ENCODE measurements at places on chromosomes 3 and 15.
A peak's percentile ranks its signal among the peaks of the same experiment; 100 is the strongest.

- peak; percentile 73 for DNase-seq
These were observed 7.2 kb upstream of the SCAMP5 start for GRCh38 chr15:74988007-74988800.

DNA sequence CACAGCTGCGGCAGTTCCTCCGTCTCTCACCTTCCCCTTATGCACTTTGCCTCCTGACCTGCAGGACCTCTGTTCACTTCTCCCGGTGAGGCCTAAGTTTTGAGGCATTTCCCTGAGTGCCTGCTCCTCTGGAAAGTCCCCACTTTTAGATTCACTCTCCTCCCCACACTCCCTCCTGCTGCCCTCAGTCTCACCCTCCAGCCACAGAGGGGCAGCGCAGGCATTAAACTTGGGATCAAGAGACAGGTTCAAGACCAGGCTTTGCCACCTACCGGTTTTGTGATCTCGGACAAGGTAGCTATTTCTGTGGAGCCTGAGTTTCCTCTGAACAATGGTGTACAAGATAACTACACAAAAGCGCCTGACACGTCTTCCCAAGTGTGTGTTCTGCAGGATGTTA lies 19.4 kb downstream of the SLC6A11 start:
- DNase-seq, result no peak

DNA sequence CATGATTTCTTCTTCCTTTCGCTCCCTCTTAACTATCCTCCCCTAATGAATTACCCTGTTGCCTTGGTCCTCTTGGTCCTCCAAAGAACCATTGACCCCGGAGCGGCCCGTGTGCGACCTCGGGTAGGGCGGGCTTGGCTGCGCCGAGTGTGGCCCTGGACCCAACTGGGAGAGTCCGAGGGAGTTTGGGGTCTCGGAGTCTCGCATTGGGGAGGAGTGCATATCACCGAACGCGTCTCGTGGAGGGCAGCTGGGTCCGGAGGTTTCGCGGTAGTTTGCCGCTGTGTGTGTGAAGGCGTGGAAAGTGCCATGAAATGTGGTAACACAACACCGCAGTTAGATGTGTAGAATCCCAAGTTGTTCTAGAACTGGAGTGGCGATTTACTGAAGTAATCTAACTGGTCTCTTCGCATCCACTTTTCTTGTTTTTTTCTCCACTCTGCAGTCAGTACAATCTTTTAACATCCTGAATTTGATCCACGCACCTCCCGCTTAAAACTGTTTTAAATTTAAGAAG lies 363 bp downstream of the GTF2E1 start:
- no peak for DNase-seq

- DNase-seq, result no peak
These were observed 35.1 kb upstream of the SCN5A start for GRCh38 chr3:38684546-38684945.

- DNase-seq, result no peak
These were observed 50.8 kb downstream of the LYSMD4 start for GRCh38 chr15:99682455-99682854.

GRCh38 chr3:48957006-48957705 lies 32.9 kb upstream of the P4HTM start:
- no peak for DNase-seq

DNA sequence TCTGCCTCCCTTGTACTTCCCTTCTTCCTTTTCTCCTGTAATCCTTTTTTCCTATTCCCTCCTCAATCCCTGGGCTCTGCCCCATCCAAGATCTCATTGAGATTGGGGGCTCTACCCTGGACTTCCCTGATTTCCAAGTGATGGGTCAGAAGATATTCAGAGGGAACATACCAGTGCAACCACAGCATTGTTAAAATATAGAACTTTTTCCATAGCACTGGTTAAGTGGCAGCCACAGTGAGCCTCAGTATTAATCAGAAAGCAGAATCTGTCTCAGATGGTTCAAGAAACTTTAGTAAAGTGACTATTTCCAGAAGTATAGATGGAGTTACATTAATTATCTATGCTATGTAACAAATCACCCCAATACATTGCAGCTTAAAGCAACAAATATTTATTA lies 18.7 kb upstream of the SCN10A start:
- DNase-seq, result no peak

DNA sequence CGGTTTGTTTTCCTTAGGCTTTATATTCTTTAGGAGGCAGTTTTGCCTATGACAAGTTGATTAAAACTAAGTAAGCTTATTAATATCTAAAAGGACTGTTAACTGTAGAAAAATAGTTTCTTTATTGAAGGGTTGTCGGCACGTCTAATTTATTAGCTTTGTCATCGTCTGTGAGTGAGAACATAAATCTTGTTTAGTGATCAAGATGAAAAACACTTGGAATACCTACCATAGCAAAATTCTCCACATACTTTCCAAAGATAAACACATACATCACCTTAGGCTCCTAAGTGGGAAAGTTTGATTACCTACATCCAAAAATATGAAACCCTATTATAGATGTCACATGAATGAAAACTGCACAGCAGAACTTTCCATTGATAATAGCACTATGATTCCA lies 139.1 kb upstream of the BNIP2 start:
- DNase-seq, result no peak

- no peak for DNase-seq
These were observed 410.1 kb downstream of the RAP2B start for GRCh38 chr3:153572165-153572564.

DNA sequence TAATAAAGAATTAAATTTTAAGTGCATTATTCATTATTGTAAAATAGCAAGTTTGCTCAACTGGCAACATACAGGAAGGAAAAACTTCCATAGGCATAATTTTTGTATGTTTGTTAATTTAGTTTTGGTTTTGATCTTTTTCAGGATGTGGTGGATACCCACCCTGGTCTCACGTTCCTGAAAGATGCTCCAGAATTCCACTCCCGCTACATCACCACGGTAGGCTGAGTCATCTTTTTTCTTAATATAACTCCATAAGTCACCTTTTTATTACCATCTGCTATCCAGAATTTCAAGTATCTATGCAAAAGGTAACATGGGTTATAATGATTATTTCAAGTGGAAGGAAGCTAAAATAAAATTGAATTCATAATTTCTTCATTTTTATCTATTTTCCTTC lies 104.8 kb downstream of the PPP2R3A start:
- DNase-seq, result no peak

DNA sequence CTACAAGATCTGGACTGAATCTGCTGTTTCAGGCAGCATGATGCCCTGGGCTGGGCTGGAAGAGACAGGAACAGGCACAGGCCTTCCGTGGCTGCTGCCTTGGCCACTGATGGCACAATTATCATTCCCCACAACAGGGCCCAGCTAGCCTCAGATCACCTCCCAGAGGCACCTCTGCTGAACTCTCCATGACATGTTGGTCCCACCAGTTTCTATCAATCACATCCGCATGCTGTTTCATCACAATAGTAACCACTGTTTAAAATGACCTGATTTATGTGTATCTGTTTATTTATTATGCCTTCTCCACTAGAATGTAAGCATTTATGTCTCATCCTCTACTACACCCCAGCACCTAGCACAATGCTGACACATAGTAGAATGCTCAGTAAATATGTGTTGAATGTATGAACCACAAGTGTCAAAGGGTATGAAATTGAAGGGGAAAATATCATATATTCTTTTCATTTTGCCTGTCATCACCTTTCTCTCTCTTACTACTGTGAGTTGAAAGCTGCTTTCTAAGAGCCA lies 32.7 kb upstream of the ZBTB38 start:
- DNase-seq, result no peak
